NCI-H1048 (cell line): ENCODE measurements at places on chromosomes 4 and X.

DNA sequence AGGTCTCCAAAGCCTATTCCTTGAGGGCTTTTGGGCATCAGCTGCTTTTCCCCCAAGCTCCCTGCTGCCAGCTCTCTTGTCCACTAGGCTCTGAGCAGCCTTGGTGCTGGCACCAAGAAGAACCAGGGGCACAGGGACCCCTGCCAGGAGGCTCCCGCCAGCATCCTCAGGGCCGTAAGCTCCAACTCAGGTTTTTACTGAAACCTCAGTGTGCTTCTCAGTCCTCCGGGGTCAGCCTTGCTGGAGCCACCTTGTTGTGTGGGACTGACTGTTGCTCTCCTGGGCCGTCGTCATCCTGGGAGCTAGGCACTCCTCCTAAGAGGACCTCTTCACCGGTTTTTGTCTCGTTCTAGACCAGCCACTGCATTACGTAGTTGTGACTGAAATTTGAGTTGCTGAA is 38.9 kb downstream of the NOP14 start:
- no peak for DNase-seq

DNA sequence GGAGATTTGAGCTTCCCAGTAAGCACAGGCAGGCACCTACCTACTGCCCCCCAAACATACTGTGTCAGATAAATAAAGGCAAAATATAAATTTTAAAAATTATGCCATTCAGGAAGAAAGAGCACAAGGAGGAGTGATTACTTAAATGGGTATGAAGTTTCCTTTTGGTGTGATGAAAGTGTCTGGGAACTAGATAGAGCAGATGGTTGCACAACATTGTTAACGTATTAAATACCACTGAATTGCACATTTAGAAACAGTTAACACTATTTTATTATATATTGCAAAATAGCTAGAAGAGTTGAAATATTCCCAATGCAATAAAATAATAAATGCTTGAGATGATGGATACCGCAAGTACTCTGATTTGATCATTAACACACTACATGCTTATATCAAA is 374.7 kb upstream of the FGF13 start:
- no peak for DNase-seq

DNA sequence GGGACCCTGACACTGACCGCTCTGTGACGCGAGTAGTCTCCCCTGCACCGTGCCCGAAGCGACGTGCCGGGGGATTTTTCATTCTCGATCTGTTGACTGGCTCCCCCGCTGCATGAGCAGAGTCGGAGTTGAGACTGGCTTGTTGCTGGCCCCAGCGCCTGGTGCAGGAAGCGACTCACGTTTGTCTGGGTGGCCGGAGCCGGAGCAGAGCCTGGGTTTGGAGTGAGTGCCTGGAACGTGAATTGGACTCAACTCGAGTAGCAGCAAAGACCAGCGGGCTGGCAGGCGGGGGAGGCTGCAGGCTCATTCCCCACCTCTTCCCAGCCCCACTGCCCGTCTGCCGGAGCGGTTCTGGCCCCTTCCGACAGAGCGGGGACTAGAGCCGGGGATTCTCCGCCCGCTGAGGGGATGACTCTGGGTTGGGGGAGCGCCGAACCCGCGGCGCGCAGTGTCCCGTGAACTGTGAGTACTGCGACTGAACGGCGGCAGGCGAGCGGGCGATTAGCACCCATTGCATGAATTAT is 554 bp downstream of the PCDH7 start:
- no peak for DNase-seq

GRCh38 chr4:85580489-85580888 is 105.5 kb downstream of the ARHGAP24 start:
- DNase-seq: no peak

GRCh38 chrX:44698357-44698756 is 145.5 kb upstream of the DUSP21 start:
- DNase-seq: no peak

GRCh38 chr4:78656968-78657445 is 105.4 kb downstream of the ANXA3 start:
- DNase-seq: no peak

- DNase-seq: no peak
Observed at GRCh38 chr4:184320631-184321030, 103.0 kb upstream of the ENPP6 start.

GRCh38 chr4:172105918-172106317 is 292.7 kb downstream of the GALNTL6 start:
- DNase-seq: no peak

DNA sequence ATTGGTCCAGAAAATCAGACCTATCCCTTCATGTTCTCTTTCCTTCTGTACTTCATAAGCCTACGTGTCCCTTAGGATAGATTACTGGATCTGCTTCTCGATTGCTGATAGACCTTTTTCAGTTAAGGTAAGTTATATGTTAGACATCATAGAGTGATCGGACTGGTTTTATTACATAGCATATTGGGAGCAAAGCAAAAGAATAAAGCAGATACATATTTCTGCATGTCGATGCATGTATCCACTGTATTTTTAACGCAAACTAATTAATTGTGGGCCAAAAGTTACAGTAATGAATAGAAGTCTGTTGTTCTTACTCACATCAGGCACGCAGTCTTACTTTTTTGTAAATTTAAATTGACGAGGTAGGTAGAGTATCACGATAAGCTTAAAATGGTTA is 106.4 kb downstream of the SLIT2 start:
- DNase-seq: no peak

GRCh38 chr4:157242871-157243270 is 22.3 kb downstream of the GRIA2 start:
- DNase-seq: no peak

DNA sequence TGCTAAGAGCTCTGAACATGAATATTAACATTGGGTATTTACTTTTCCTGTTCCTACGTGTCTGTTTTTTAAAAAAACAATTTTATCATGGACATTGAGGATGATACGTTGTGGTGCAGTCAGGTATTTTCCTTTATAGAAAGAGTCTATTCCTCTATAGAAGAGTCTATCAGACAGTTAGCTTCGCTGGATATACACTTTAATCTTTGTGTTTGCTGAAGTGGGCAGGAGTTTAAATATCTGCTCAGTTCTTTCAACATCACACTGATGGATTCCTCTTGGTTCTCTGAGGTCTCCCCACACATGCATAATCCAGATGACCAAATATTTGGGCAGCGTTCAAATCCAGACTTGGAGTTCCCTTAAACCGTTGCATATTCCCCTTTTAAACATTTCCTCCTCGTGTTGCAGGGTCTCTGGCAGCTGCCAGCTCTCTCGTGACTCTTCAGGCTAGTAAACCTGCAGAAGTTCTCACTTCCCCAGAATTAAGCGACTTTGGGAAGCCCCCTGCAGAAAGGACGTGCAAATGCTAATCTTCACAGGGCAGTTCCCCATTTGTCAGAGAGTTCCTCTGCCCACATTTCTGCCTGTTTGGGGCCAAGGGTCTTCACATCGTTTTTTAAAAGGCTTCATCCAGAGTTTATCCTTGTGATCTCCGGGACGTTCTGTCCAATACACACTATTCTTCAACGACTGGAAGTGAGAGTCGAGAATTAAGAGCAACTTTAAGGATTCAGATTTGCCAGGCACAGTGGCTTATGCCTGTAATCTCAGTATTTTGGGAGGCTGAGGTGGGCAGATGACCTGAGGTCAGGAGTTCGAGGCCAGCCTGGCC is 20.5 kb upstream of the DHRSX start:
- DNase-seq: no peak

GRCh38 chr4:41213625-41214135 is 662 bp downstream of the APBB2 start:
- no peak for DNase-seq

DNA sequence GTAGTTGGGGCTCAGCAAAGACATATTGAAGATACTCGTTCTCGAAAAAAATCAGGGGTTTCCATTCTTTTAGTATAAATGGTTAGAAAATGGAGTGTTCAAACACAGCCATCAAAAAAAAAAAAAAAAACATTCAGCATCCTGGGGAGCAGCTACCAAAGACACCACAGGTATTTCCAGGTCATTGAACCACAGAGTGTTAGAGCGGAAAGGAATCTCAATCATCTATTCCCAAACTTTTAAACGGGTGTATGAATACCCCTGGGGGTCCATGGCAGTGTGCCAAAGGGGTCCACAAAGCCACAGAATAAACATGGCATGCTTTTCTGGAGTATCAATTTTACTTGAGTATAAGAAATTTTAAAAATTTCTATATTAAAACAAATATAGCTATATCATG is 6.9 kb upstream of the FGF16 start:
- no peak for DNase-seq

DNA sequence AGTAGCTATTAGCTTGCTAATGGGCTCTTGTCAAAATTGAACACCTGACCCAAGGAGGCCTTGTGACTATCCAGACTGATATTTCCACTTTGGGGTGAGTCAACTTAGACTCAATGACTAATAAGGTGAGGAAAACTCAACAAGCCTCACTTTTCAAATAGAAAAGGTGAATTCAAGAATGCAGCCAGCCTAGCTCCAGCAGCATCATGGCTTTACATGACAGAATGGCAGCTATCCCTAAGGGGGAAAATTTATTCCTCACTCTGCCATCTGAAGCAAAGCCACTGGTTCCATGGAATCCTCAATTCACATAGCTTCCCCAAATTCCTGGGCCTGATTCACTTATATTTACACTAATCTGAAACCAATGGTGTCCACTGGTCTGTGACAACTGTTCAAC is 29.1 kb upstream of the RAB9B start:
- DNase-seq: no peak

GRCh38 chr4:1367230-1367935 is 20.4 kb downstream of the UVSSA start:
- no peak for DNase-seq

GRCh38 chr4:133823177-133823576 is 378.4 kb downstream of the PABPC4L start:
- no peak for DNase-seq

- no peak for DNase-seq
Observed at GRCh38 chr4:56803471-56803870, 18.0 kb downstream of the SPINK2 start.

GRCh38 chr4:41525129-41525528 is 12.8 kb upstream of the LIMCH1 start:
- no peak for DNase-seq

GRCh38 chr4:635851-636627 is 10.7 kb downstream of the PDE6B start:
- DNase-seq: no peak

- no peak for DNase-seq
Observed at GRCh38 chr4:177555007-177555574, 112.9 kb upstream of the AGA start.

GRCh38 chr4:56691425-56691824 is 10.3 kb upstream of the HOPX start:
- DNase-seq: no peak

- no peak for DNase-seq
Observed at GRCh38 chr4:128394778-128395177, 107.2 kb upstream of the PGRMC2 start.

- DNase-seq: no peak
Observed at GRCh38 chrX:115491766-115492165, 69.2 kb upstream of the PLS3 start.

- no peak for DNase-seq
Observed at GRCh38 chr4:149911354-149911753, 95.7 kb upstream of the IQCM start.

- DNase-seq: no peak
Observed at GRCh38 chrX:15344106-15344505, 8.8 kb upstream of the PIGA start.

GRCh38 chr4:20464381-20464780 is 212.7 kb downstream of the SLIT2 start:
- DNase-seq: no peak

- DNase-seq: no peak
Observed at GRCh38 chr4:145531859-145532258, 50.2 kb downstream of the SMAD1 start.

DNA sequence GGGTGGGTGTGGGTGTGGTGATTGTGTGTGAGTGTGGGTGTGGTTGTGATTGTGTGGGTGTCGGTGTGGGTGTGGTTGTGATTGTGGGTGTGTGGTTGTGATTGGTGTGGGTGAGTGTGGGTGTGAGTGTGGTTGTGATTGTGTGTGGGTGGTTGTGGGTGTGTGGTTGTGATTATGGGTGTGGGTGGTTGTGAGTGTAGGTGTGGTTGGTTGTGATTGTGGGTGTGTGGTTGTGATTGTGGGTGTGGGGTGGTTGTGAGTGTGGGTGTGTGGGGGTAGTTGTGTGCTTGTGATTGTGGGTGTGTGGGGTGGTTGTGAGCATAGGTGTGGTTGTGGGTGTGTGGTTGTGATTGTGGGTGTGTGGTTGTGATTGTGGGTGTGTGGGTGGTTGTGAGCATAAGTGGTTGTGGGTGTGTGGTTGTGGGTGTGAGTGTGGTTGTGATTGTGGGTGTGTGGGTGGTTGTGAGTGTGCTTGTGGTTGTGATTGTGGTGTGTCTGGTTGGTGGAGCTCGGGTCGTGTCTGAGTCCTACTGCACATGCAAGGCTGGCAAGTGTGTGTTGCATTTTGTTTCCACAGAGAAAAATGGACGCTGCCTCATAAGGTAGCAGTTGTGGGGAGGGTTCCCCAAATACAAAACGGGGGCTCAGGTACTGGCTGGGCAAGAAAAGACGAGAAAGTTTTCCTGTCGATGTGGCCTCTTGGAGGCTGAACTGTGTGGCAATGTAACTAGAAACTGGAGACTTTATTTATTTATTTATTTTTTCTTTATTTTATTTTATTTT is 116.7 kb downstream of the UBE2K start:
- no peak for DNase-seq

DNA sequence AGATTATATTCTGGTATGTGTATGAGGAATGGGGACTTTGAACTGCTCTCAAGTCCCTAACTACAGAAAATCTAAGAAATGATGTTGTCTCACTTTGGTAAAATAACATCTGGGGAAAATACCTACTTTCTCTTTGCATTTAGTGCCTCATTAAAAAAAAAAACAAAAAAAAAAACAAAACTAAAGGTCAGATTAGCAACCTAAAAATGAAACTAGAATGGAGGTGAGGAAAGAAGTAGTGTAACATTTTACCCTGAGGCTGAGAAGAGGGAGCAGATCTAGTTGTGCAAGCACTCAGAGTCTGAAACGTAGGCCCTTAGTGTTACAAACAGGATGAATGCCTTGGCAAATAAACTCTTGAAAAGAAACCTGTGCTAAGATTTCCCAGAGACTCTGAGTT is 56.0 kb downstream of the VGLL1 start:
- no peak for DNase-seq

DNA sequence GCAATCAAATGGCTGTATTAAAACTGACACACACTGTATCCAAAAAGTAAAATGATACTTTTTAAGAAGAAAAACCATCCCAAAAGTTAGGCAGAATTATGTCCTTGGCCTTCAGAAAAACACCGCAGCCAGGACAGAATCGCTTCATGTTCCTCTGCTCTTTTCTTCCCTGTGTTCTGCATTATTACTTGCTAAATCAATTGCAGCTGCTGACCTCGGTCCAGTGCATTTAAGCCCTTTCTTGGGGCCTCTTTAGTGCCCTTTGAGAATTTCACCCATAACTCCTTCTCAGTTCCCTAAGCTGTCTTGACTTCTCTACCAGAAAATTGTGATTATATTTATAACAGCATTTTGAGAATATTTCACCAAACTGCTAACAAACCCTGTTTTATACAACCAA is 696.9 kb downstream of the PCDH7 start:
- no peak for DNase-seq

- no peak for DNase-seq
Observed at GRCh38 chrX:72687396-72687795, 26.7 kb downstream of the PHKA1 start.
